ENCODE measurements at places on chromosomes 11 and 22. TPM values are rescaled to one million over a fixed set of nuclear protein-coding genes. Genes with fewer than 3 reads are reported as not detected.

DNA sequence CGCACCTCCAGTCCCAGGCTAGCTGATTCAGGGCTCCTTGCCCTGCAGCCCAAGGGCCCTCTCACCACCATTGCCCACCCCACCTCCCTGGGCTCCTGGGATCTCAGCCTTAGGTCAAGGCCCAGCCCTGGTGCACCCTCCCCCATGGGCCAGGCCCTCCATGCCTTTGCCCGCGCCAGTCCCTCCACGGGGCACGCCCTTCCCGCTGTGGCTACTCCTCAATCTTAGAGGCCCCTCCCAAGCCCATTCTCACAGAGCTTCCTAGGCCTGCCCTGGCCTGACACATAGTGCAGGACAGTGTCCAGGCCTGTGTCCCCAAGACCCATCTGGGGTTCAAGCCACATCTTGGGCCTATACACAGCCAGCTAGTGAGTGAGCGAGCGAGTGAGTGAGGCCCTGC is 6.9 kb downstream of the GP1BB start:
- DNase-seq, result no peak

DNA sequence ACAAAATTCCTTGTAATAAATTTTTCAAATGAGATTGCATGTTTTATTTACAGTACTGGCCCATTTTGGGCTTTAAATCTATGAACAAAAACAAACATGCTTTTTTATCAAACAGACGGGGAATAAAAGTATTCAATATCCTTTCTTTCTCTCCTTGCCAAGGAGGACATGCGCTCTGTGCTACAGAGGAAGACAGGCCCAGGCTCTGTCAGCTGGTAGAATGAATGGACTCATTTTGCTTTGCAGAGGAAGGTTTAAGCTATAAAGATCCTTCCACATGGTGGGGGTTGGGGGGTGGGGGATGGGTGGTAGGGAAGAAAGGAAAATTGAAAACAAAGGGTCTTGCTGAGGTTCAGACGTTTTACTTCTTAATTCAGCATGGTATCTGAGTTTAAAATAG is 575.6 kb downstream of the INSC start:
- no peak for DNase-seq

- no peak for DNase-seq
These were observed 8.8 kb downstream of the MUC6 start for GRCh38 chr11:1027483-1028290.

- DNase-seq, result no peak
These were observed 33.4 kb downstream of the SIK2 start for GRCh38 chr11:111635706-111636045.

GRCh38 chr11:130431331-130431773 is 2.9 kb upstream of the ADAMTS8 start:
- peak; percentile 88 for DNase-seq

DNA sequence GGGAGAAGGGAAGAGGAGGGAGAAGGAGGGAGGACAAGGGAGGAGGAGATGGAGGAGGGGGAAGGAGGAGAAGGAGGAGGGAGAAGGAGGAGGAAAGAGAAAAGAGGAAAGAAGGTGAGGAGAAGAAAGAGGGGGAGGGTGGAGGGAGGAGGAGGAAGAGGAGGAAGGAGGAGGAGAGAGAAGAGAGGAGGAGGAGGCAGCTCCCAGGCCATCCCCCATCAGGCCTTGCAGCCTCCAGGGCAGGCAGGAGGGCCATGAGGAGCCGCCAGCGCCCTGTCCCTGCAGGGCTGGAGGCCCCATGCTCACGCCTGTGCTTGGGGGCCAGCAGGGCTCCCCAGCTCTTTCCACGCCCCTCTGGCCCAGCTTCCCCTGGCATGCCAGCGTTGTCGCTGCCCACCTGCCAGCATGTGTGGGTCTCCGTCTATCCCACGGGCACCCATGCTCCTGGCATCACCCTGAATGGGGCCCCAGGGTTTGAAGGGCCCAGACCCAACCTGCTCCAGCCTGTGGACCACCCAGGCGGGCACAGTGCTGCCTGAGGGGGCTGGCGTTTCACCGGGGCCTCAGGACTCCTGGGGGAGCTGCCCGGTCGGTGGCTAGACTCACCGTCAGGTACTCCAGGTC is 5.2 kb downstream of the TSPAN32 start:
- DNase-seq, result no peak

DNA sequence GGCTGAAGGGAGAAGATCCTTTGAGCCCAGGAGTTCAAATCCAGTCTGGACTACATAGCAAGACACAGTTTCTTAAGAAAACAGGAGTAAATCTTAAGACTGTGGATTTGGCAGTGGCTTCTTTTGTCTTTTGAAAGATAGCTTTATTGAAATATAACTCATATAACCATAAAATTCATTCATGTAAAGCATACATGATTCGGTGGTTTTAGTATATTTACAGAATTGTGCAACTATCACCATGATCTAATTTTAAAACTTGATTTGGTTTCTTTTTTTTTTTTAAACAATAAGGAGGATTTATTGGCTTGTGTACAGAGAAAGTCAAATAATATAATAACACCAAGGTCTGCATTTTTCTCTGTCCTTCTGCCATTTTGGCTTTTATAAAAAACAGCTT is 23.1 kb upstream of the PSMA1 start:
- DNase-seq, result no peak

IGLL5 gene
- total RNA-seq, result not detected

PANX3 gene
- not detected for total RNA-seq

KDM4E gene
- total RNA-seq, result not detected
